ENCODE measurements at places on chromosomes 6 and 20.

DNA sequence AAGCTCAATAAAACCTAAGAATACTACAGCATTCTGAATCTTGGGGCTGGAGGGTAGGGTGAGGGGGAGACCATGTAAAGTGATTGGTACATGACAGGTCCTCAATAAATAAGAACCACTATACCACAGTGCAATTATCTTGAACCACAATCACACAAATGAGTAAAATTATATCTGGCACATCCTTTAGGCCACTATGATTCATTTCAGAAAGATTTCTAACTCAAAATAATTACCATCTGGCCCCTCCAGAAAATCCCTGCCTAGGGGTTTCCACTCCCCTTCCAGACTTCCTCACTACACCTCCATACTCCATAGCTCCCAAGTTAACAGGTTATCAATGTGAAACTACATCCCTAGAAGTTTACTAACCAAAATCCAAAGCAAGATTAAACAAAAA lies 19.7 kb downstream of the AKIRIN2 start:
- DNase-seq = no peak

DNA sequence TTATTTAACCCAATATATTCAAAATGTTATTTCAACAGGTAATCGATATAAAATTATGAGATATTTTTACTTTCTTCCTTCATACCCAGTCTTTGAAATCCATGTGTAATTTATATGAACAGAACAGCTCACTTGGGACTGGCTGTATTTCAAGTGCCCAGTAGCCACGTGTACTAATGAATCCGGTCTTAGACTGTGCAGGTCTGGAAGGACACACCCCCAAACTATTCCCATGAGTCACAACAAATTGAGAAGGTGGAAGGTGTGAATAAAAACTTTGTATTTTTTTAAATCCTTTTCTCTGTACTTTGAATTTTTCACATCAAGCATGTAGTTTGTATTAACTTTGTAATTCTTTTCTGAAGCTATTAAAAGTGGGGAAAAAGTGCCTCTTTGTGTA lies 2.8 kb downstream of the UNC5CL start:
- DNase-seq = no peak

- DNase-seq = no peak
Measured at GRCh38 chr6:30722280-30723112, 2.3 kb downstream of the TUBB start.

- DNase-seq = no peak
Measured at GRCh38 chr6:35449287-35449881, 2.8 kb upstream of the FANCE start.

DNA sequence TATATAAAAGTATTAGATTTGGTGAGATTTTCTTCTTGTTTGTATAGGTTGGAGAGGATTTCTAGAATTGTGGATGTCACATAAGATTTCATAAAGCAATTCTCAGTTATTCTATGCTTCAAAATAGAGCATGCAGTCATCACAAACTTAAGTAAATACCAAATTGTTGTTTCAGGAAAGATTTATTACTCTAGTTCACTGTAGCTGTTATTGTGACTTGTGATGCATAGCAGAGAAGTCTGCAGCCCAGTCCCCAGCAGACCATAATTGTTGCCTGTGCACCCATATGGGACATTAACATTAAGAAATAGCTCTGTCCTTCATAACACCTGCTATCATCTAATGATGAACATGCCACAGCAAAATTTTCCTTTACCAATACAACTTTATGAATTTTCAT lies 228.0 kb upstream of the FAM83B start:
- DNase-seq = no peak

- DNase-seq = no peak
Measured at GRCh38 chr6:39338397-39338796, 15.9 kb upstream of the KCNK16 start.

GRCh38 chr6:20498041-20498385 lies 36.2 kb upstream of the CDKAL1 start:
- DNase-seq = no peak

DNA sequence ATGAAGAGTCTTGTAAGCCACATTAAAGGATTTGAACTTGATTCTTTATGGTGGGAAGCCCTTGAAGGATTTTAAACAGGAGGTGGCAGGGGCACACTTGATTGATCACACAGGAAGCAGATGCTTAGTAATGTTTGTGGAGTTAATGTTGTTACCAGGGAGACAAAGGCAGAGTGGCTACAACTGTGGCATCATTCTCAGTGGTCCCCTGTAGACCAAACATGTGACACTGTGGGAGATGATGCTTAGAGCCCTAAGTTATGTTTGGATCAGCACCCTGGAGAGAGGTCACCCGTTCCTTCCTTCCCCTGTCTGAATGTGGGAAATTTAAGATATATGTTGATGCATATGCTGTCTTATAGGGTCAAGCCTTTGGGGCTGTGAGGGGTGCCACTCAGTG lies 53.2 kb downstream of the EIF2S2 start:
- no peak for DNase-seq

- no peak for DNase-seq
Measured at GRCh38 chr6:35016502-35017321, 124.4 kb downstream of the TCP11 start.

DNA sequence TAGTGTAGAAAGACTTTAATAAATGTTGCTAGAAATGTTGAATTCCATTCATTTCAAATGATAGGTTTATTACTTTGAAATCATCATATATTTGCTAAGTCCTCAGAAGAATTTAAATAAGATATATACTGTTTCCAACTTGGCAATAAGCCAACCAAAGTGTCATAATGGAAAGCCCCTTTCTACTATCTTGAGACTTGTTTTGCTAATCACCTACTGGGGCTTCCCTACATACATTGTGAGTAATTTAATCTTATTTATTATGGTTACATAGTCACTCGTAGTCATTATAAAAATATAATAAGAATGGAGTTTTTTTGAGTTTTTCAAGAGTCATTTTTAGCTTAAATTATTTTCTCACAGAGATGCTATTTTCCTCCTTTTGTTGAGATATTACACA lies 20.7 kb downstream of the COL19A1 start:
- no peak for DNase-seq

DNA sequence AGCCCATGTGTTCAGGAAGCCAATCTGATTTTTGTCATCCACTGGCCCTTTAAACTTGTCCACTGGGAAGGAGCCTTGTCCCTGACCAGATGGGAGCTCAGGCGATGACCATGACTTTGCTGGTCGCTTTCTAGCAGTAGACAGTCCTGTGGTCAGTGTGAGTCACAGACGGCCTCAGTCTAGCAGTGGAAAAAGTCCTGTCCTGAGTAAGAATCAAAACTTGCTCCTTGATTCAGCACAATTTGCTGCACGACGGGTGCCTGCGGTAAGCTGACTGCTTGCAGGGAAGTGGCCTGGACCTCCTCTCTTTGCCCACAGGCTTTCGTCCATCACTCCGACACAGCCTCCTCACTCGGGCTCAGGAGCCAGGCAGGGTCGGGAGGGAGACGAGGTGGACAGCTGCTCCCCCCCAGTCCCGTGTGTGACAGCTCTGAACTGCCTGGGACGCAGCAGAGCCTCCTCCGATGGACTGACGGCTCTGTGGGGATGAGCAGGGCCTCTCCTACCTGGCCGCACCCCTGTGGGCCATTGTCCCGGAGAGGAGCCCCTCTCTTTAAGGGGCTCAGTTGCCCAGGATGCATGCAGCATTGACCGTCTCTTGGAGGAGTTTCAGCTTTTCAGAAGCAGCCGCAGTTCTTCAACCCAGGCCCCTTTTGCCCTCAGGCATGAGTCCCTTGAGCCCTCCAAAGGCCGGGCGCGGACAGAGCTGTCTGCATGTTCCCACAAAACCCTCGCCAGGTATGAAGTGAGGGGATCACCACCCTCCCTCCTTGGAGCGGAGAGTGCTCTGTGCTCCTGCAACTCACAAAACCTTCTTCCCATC lies 209.2 kb downstream of the ANKRD60 start:
- peak; percentile 4 for DNase-seq

DNA sequence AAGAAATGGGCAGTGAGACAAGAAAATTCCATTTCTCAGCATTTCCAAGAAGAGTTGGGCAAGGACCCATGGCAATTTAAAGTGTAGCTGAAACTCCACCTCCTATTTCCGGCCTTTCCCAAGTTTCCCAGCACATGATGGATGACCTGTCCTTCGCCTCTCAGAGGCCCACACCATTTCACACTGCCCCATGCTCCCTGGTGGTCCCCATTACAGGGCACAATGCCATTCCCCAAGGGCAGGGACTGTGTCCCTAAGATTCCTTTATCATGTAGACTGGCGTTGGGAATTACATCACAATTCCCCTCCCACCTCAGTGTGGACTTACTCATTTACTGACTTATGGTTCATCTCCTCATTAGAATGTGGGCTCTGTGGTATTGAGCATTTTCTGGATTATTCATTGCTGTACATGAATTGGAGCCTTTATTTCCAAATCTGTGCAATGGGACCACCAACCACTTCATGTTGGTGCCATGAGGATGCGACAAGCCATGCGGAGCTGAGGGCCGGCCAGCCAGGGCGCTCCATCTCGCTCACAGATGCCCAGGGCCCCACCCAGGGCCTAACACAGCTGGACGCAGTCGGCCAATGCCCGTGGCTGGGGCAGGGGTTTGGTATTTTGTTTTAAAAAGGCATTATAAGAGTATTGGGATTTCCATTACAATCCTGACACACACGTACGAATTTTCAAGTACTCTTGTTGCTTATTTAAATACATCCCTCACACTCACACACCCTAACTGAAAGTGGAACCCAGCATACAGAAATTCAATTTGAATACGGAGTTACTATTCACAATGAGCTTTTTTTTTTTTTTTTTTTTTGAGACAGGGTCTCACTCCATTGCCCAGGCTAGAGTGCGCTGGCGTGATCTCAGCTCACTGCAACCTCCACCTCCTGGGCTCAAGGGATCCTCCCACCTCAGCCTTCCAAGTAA lies 5.4 kb downstream of the ACSS1 start:
- no peak for DNase-seq

DNA sequence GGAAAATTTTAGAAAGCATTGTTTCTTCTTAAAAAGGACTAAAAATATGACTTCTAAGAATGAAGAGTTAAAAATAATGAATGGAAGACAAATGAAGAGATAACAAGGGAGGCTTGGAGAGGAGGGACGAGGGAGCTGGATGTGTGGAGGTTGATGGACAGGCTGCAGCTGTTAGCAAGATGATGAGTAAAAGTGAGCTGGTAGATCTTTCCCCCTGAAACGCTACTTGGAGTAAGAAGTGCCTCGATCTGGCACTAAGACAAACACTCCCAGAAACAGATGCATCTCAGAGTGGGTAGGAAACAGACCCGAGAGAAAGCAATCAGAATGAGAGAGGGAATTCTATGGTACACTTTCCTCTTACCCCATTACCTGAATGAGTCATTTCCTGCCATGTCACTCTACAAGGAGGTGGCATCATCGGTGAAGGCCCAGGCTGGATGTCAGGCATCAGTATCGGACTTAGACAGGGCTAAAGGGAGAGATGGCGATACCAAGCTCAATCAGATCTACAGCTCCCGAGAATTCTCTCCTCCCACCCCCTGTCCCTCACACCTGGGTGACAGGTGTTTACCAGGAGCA lies 154.1 kb upstream of the BMP2 start:
- no peak for DNase-seq

- no peak for DNase-seq
Measured at GRCh38 chr20:32991383-32991782, 12.8 kb downstream of the SUN5 start.

DNA sequence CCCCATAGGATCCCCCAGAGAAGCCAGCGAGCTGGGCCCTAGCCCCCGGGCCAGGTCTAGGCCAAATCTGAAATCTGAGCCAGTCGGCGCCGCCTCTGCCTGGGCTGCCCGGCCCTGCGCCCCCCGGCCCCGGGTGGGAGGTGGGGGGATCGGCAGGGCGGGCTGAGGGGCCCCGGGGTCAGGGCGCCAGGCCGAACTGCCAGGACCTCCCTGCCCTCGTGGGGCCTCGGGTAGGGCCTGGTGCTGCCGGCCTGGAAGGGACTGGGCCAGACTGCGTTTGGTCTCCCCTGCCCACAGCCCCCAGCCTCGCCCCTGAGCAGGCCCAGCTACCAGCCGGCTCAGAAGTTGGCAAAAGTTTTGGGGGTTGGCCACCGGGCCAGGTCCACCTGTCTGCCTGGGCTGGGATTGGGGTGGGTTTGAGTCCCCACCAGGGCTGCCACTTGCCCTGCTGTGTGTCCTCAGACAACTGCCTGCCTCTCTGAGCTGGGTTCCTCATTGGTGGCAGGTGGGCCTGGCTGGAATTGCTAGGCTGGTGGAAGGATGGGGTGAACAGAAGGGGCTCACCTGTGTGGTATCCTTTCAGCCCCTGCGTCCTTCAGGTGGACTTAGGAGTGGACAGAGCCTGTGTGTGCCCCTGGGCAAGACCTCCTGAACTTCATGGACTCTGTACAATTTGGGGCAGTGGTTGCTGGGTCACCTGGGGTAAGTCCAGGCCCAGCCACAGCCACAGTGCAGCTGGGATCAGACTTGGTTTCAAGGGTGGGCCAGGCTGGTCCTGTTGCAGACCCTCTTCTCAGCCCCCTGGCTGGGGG lies 801 bp downstream of the SRC start:
- DNase-seq = no peak

GRCh38 chr6:6348256-6348655 lies 27.8 kb upstream of the F13A1 start:
- no peak for DNase-seq

- no peak for DNase-seq
Measured at GRCh38 chr6:63121166-63121565, 90.1 kb upstream of the FKBP1C start.

- DNase-seq = no peak
Measured at GRCh38 chr6:65289491-65289890, 417.5 kb downstream of the EYS start.

DNA sequence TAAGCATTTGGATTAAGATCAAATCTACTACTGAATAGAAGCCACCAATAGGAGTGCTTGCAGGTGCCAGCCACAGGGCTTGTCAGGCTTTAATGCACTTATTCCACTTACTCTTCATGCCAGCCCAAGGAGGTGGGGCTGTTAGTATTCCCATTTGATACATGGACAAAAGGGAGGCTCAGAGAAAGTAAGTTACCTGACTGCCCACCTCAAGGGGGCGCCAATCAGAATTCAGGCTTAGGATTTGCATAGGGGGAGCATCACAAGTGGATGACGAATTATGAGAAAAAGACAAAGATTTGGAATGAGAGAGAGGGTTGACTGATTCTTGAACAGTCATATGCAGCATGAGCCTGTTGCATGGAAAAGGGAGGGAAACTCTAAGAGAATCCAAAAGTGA lies 188.4 kb upstream of the TSHZ2 start:
- no peak for DNase-seq

DNA sequence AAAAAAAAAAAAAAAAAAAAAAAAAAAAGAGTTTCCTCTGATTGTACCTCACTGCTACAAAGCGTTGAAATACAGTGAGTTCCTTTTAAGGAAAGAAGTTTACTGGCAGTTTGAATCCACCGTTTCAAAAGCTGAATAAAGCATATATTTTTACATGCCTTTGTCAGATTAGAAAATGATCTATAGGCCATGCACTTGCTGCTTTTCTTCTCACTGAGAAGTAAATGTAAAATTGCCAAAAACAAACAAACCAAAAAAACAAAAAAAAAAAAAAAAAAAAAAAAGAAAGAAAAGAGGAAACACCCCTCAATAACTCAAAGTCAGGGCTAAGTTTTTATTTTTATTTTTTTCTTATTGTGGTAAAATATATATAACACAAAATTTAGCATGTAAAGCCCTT lies 81.9 kb downstream of the LYRM4 start:
- DNase-seq = no peak

GRCh38 chr20:62617711-62618483 lies 24.4 kb upstream of the SLCO4A1 start:
- DNase-seq = no peak

Measured in AG04449 (cell line).